Vagina (tissue), 2 donors: ENCODE measurements at places on chromosomes 12 and 14.

GRCh38 chr12:13631873-13632272, 349.5 kb downstream of the GRIN2B start:
- no peak for DNase-seq

DNA sequence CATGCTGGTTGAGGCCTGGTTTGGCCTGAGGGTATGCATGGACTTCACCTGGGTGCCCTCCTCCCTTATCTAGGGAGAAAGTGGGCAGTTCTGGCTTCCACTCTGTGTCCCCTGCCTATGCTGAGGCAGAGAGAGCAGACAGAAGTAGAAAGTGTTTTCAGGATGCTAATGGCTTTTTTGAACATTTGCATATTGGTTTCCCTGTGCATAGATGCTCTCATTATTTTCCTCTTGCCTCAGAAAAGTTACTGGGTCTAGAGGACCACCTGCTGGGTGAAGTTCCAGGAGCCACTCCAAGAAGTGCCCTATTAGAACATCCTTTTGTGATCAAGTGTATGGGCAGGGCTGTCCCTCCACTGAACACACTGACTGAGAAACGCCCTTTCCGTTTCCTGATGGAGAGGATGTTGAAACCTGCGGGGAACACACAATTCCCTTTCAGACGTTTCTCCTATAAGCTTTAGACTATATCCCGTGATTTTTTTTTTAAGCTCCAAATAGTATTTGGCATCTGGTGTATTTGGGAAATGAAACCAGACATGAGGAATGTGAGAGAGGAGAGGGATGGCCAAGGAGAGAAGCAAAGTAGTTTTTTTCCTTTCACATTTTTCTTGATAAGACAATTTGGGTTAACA, 66.6 kb downstream of the DAAM1 start:
- DNase-seq: no peak

GRCh38 chr12:55713721-55714120, 2.1 kb upstream of the BLOC1S1 start:
- no peak for DNase-seq

DNA sequence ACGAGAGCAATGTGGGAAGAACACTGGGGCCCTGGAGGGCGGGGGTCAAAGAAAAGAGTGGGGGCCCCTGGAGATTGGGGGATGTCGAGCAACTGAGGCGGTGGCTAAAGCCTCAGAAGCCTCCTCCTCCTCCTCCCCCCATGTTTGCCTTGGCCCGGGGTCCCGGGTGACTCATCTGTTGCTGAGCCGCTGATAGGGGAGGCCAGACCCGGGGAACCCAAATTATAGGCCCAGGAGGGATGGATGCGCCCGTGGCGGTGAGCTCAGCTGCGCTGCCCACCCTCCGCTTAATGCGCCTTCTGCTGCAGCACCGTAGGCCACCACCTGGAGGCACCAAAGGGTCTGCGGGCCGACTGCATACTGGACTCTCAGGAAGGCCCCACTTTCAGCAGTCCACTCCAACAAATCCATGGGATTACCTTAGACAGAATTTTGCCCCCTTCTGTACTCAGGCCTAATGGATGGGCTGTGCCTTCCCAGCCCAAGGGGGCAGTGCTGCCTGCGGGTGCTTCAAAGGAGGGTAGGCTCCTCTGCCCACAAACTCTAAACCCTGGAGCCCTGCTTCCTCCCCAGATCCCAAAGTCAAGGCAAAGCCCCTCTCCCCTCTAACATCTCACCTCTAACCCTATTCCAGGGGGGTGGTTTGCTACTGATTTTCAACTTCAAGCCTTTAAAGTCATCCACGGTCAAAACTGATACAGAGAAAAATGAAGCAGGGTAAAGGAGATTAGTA, 2.6 kb upstream of the WNT10B start:
- DNase-seq: no peak

- DNase-seq: no peak
Measured at GRCh38 chr12:169528-170370, 44.2 kb downstream of the SLC6A12 start.
